Right kidney (tissue), 9 donors: ENCODE measurements at places on chromosomes 3 and 15.

DNA sequence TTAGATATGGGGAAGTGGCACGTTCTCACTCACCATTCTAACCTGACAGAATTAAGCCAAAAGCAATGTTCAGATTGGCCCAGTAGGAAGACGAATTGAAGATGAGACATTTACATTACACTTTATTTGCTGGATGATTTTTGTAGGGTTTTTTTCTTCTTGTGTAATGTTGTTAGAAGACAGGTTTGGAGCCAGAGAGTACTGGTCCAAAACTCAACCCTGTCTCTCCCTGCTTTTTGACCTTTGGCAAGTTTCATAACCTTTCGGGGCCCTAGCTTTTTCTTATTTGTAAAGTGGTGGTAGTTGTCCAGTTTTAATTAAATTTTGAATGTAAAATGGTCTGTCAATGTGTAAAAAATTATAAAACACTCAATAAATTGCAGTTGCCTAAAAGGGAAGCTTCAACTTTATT lies 29.5 kb downstream of the PDE8A start:
- DNase-seq = no peak

DNA sequence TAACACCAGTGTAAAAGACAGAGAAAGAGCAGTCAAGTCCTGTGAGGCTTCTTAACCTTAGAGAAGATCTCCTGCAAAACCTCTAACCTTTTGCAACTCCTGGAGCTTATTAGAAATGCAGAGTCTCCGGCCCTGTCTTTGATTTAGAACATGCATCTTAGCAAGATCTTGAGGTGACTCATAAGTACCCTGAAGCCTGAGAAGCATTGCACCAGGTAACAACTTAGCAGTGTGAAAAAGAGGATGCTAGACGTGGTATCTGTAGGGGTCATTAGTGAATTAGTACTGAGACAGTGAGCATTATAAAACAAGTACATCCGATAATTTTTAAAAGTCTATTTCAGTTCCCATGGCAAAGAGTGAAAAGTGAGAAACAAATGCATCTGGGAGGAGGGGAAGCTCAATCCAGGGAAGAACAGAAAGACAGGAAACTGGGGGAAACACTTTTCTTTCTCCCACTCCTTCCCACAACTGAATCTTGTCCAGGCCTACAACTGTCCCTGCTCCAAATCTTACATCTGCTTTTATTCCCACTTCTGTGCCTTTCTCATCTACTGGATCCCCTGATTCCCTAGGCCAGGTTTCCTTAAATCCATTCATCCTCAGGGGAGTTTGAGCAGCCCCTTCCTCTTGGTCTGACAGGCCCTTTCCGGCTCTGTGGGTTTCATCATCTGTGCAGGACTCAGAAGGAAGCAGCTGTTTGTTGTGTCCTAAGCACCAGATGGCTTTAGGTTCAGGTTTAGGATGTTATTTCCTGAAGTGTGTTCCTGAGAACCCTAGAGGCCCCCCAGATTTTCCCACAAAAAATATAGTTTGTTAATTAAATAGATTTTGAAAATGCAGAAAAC lies 128.1 kb upstream of the IL12A start:
- DNase-seq = no peak

GRCh38 chr15:63994073-63994600 lies 52.1 kb downstream of the DAPK2 start:
- no peak for DNase-seq

GRCh38 chr15:52502608-52503007 lies 26.1 kb downstream of the MYO5A start:
- DNase-seq = no peak

DNA sequence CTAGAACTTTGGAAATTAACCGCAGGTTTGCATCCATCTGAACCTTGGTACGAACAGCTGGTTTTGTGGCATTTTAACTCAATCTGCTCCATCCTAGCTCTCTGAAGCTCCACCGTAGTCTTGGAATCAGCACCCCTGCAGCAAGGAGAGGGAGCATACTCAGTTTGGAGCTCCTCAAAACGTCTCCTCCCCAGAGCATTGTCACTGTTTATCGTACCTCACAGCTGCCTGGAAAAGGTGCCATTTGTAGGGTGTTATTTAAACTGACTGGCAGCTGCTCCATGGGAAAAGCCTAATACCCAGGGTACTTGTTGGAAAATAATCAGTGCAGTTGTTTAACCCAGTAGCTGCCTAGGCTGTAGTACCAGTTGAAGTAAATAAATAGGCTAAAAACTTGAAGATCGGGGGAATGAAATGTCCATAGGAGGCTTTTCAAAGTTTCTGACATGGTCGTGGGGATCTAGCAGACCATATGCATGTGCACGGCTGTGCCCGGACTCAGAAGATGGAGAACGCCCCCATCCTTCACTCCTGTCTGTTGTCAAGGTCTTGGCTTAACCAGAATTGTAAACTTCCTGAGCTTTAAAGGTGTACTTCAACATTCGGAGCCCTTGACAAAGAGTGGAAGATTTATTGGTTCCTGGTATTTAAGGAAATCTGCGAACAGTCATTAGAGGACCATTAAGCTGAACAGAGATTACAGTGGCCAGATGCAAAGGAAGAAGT lies 43.9 kb downstream of the GHSR start:
- DNase-seq = no peak

DNA sequence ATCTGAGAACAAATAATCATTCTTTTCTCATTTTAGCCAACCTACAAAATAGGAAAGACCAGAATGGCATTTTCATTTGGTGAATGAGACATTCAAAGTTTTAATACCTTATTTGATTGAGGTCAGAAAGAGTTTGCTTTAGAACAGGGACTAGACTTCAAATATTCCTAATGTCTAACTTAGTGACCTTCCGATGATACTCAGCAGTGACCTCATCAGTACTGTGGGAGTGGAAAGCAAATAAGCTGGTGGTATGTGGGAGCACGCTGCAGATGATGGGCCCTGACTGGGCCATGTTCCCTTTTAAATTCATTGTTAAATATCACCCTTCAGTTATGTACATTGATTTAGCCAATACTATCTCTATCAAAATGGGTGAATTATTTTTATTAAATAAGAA lies 223.3 kb downstream of the P3H2 start:
- DNase-seq = no peak

- DNase-seq = no peak
These were observed 17.8 kb upstream of the CMTM7 start for GRCh38 chr3:32373844-32374243.

- DNase-seq = no peak
These were observed 5.6 kb downstream of the RTP3 start for GRCh38 chr3:46503200-46503874.
